ENCODE measurements at places on chromosomes 6 and 20.
A peak's percentile ranks its signal among the peaks of the same experiment; 100 is the strongest.

DNA sequence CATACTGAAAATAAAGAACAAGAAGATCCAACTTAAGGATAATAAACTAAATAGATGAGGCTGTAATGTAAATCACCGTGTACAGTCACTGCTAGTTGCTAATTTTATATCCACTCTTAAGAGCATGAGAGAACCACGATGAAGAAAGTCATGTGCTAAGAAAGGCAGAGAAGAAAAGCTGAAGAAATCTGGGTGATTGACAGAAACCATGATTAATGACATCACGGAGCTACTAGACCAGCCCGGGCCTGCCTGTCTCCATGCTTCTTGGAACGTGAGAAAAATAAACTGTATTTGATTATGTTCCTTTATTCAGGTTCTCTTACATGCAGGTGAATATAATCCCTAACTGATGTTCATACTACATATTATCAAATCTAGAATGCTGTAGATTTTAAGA, 84.2 kb upstream of the E2F3 start:
- DNase-seq = no peak

- peak; percentile 17 for DNase-seq
Observed at GRCh38 chr6:17472653-17473183, 79.3 kb downstream of the CAP2 start.

DNA sequence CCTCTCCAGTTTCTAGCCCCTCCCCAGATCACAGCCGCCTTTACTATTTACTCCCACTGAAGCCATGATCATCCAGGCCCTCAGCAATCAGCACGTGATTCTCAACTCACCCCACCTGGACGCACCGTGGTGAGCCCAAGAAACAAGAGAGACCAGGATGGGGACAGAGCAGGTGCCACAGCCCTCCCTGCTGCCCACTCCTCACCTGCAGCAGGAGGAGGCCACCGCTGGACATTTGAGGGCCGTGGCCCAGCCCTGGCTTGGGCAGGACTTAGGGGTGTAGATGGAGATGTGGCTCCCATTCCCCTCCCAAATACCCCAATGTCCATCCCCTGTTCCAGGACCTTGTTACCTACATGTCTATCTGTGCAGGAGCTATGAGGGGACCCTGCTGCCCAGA, 20.3 kb downstream of the HLA-F start:
- no peak for DNase-seq

DNA sequence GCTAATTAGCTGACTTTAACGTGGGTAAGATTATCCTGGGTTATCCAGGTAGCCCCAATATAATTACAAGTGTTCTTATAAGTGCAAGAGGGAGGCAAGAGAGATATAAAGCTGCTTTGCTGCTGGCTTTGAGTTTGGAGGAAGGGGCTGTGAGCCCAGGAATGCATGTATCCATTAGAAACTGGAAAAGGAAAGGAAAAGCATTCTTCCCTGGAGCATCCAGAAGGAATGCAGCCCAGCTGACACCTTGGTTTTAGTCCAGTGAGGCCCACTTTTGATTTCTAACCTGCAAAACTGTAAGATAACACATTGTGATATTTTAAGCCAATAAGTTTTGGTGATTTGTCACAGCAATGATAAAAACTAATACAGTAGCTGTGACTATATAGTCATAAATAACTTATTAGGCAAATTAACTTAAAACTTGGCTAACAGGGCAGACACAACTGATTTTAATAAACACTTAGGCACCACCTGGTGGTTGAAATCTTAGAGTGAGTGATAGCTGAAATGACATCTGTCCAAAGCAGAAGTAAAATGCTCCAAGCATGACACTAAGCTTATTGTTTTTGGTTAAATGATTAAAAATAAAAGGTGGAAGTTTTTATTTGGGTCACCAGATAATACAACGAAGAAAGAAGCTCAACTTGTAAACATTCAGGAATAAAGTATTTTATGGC, 35.6 kb downstream of the ADGRF4 start:
- DNase-seq = peak; percentile 26

DNA sequence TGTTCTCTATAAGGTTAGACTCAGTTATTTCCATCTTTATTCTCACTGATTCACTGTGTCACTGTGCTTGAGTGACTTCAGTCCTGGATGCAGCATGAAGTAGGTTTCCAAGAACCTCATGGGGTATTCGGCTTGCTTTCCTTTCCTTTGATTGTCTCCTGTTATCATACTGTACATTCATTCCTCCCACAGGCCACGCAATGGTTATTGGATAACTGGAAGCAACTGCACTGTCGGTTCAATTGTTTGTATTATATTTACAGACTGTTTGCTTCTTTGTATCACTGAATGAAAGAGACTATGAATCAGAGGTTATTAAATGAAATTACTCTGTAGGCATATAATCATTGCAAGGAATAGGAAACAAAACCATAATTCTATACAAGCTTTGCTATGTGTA, 129.4 kb downstream of the MAP7 start:
- no peak for DNase-seq

DNA sequence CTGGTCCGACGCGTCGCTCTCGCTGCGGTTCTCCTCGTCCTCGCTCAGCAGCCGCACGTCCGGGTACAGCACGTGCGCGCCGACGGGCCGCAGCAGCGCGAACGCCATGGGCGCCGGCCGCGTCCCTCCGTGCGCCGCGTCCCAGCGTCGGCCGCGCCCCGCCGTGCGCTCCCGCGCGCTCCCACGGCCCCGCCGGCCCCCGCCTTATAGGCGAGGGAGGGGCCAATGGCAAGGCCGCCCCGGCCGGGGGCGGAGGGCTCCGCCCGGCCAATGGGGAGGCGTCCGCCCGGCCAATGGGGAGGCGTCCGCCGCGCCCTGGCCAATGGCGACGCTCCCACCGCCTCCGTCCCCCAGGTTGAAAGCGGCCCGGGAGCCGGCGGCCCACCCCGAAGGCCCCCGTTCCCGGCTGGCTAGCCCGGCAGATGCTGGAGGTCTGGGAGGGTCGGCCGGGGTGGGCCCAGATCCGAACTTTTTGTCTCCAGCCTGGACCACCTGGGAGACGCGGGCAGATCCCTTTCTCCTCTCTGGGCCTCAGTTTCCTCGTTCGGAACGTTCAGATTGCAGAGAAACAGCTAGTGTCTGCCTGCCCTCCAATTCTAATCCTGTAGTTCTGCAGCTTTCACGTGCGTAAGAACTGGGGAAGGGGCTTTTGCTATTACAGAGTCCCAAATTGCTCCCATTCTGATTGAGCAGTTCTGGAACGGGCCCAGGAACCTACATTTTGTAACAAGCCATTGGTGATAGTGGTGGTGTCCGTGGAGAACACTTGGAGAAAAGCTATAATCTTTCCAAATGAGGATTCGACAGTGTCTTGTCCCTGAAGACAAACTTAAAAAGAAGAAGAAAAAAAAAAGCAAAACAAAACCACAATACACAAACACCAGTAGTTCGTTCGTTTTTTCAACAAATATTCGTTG, at the start of gene TCF15:
TSS of gene TCF15 (minus strand) at position 180 of the 917 bp plus-strand sequence. CDS start at position 108, 72 bp downstream.
- peak; percentile 46 for DNase-seq

GRCh38 chr6:166430269-166430668, 47.5 kb upstream of the MPC1 start:
- DNase-seq = no peak

DNA sequence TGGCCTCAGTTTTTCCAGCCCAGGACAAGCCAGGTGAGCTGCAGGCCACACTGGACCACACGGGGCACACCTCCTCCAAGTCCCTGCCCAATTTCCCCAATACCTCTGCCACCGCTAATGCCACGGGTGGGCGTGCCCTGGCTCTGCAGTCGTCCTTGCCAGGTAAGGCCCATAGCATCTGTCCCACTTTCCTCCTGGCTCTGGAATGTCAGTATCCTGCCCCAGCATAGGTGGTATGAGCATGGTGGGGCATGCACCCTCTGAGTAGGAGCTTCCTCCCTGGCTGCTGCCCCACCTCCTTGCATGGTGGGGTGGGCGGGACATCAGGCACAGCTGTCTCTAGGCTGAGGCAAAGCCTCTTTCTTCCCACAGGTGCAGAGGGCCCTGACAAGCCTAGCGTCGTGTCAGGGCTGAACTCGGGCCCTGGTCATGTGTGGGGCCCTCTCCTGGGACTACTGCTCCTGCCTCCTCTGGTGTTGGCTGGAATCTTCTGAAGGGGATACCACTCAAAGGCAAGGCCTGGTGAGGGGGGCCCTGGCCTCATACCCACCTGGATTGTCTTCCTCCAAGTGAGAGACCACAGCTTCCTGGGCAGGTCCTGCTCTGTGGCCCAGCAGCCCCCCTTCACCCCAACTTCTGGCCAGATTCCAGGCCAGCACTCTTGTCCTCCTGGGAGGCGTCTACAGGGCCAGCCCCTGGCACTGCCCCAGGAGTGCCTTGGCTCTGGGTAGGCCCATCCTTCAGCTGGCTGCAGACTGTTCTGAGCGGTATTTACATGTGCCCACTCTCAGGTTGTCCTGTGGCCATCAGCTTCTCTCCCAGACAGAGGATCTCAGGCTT, 9.1 kb downstream of the PI16 start:
- DNase-seq = no peak

DNA sequence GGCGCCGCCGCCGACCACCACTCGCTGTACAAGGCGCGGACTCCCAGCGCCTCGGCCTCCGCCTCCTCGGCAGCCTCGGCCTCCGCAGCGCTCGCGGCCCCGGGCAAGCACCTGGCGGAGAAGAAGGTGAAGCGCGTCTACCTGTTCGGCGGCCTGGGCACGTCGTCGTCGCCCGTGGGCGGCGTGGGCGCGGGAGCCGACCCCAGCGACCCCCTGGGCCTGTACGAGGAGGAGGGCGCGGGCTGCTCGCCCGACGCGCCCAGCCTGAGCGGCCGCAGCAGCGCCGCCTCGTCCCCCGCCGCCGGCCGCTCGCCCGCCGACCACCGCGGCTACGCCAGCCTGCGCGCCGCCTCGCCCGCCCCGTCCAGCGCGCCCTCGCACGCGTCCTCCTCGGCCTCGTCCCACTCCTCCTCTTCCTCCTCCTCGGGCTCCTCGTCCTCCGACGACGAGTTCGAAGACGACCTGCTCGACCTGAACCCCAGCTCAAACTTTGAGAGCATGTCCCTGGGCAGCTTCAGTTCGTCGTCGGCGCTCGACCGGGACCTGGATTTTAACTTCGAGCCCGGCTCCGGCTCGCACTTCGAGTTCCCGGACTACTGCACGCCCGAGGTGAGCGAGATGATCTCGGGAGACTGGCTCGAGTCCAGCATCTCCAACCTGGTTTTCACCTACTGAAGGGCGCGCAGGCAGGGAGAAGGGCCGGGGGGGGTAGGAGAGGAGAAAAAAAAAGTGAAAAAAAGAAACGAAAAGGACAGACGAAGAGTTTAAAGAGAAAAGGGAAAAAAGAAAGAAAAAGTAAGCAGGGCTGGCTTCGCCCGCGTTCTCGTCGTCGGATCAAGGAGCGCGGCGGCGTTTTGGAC, 2.0 kb downstream of the SOX4 start:
- peak; percentile 65 for DNase-seq

DNA sequence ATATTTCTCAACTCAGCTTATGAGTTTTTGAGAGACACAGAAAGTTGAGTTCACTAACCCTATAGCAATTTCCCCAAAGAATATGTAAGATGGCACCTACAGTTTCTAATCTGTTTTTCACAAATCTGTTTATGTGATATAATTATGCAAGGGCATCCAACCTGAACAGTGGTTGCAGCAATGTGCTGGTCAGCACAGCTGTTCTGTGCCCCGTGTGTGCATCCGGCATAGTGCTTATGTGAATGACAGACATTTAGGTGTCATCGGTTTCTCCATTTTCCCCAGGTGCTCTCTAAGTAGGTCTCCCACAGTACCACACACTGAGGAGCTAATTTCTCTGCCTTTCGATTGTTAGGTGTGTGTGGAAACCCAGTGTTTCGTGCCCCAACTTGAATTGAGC, 7.7 kb upstream of the BACH2 start:
- no peak for DNase-seq

DNA sequence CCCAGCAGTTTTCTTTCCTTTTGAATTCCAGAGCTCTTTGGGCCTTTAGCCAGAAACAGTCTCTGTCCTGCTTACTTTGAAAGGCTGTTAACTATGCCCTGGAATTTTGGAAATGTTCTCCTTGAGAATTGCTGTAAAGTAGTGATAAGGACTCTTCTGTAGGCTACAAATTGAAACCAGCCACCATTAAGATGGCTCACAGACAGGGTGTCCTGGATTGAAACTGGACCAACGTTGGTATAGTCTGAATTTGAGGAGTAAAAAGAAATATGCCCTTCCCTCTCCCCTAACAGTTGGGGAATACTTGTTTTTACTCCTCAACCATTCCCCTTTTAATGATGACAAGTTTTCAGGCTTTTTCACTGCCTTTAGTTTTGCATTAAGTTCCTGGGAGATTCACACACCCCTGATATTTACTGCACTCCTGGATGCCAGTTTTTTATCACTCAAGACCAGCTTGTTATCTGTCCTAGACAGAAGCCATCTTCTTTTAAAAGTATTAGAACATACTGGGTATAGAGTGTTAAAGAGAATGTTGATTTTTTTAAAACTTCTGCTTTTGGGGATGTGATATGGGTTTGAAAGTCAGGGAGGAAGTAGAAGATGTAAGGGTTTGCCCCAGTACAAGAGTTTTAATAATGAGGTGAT, 21.9 kb downstream of the TOP1 start:
- DNase-seq = no peak

GRCh38 chr6:137161949-137162348, 11.5 kb downstream of the IL22RA2 start:
- DNase-seq = no peak

GRCh38 chr20:32113591-32114260, 4.2 kb downstream of the TM9SF4 start:
- no peak for DNase-seq

DNA sequence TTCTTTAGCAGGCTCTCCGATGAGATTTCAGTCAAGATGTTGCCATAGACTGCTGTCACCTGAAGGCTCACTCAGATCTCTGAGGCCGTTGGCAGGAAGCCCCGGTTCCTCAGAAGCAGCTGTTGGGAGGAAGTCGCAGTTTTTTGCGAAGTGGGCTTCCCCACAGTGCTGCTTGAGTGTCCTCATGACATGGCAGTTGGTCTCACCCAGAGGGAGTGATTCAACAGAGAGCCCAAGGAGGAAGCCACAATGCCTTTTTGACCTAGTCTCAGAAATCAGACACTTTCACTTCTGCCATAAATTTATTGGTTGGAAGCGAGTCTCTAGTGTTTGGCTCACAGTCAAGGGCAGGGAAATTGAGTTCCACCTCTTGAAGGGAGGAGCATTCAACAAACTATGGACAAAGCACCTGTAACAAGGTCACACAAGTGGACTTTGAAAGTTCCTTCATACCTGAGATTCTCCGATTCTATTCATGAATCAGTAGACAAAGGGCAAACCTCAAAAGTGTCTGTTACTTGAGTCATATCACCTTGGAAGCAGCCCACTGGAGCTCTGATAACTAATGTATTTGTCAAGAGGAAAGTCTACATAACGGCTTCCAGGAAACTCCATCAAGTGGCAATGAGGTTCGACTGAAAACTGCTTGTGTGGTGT, 208.3 kb downstream of the TASP1 start:
- DNase-seq = peak; percentile 29

Measured in large intestine (tissue), 12 donors.